ENCODE measurements at places on chromosomes 4 and X.
A peak's percentile ranks its signal among the peaks of the same experiment; 100 is the strongest.

DNA sequence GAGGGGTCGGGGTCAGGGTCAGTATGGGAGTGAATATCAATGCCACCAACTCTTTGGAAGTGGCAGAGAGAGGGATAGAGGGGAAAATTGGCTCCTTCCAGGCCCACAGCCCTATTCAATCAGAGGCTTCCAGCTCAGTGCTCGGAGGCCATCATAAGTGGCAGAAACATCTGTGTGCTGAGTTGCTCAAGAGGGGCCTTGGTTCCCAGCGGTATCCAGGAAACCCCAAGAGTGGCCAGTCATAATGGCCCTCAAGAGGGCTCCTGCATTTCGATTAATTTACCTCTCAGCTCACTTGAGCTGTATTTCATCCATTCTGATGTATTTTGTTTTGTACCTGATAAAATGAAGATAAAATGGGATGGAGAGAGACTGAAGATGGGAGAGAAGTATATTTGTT, 154.3 kb upstream of the EOLA2 start:
- DNase-seq: no peak

DNA sequence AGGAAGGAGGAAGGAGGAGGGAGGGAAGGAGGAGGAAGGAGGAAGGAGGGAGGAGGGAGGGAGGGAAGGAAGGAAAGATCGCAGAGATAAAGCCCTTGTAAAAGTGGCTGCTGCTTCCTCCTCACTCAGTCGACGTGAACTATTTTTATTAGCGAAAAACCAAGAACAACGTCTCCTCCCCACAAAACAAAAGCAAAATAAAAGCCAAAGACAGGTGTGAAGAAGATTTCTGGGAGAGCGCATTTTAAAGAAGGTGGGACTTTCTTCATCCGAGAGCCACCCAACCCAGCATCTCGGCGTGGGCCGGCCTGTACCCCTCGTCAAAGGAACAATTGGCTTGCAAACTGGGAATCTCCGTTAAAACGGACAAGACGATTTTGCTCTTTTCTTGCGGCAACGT, 40.7 kb upstream of the ASMTL start:
- DNase-seq: no peak

DNA sequence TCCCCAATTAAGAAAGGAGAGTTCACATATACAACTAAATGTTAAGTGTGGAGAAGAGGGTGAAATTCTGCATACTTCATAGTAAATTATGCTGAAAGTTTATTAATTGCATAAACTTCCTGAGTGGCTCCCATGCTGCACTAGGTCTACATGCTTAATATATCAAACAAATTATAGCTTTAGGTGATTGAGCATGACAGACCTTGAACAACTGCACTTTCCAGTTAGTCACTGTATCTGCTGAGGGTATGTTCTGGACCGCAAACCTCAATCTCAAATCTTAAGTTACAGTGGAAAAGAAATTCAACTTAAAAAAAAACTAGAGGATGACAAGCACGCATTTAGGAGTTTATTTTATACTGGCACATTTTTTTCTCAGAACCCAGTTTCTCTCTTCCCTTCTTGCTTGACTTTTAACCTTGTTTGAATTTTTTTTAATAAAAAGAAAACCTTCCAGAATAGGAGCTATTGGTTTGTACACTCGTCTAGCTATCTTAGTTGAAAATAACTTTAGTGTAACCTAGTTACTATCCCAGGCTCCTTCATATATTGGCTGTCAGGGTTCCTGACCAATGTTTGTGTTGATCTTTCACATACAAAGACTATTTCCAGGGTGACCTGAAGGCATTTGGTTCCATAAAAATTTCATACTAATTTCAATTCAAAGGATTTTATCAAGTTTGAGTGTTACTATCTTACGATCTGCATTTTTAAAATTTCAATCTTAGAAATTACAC, 10.2 kb upstream of the FAM120C start:
- DNase-seq: no peak

DNA sequence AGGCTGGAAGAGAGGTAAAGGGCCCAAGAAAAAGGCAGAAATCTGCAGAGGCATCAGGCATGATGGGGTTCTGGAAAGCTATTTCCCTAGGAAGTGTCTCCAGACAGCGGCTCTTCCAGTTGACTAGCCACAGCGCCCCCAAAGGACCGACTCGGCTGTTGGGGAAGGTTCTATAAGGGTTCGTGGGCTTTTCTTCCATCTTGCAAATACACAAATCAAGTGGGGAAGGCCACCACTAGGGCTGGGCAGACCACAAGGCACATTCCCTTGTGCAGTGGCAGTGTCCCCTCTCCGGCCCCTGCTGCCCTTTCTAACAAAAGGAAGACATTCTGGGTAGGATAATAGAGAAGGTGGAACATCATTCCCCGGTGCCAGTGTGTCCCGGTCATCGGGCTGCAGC, 18.2 kb downstream of the BCOR start:
- no peak for DNase-seq

DNA sequence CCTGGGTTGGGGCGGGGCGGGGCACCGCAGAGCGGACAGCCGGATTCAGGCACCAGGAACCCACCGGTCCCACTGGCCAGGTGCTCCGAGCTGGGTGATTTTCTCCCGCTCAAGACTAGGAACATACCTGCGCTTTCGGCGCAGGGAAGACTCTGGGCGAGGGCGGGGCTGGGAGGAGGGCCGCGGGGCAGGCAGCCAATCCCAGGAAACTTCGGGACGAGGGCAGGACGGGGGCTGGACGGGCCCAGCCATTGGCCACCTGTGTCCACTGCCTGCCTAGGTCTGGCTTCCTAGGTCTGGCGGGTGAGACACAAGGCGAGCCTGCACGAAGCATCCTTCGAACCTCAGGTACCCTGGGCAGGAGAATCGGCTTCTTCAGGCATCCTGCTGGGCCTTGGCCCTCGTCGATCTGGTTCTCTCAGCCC, 274 bp upstream of the ERVMER34-1 start:
- DNase-seq: peak; percentile 41

- no peak for DNase-seq
Observed at GRCh38 chr4:52142816-52143215, 91.7 kb downstream of the SPATA18 start.

DNA sequence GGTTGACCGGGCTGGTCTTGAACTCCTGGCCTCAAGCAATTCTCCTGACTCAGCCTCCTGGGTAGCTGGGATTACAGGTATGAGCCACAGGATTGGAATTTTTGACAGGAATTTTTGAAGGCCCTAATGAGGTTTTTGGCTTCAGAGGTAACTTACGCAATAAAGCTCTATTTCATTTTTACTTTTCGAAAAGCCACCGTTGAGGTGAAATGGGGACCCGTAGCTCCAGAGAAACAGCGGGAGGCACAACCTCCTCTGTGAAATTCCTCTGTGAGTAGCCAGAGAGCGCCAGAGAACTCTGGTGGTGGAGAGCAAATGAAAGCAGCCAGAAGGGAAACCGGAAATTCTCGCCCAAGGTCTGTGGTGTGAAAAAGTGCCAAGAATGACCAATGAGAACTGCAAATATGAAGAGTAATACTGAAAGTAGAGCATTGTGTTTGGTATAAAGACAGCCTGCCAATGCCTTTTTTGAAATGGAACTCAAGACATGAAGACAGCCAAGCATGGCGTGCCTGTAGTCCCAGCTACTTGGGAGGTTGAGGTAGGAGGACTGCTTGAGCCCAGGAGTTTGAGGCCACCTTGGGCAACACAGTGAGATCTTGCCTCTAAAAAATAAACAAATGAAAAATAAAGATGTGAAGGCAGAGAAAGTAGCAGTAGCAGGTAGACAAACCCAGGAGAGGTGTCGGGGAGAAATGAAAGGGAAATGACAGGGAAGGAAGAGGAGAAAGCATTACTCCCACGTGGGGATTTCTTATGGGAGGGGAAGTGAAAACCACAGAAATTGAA, 33.0 kb upstream of the TMEM131L start:
- DNase-seq: peak; percentile 63

GRCh38 chr4:52869196-52869595, 7.1 kb downstream of the RASL11B start:
- peak; percentile 92 for DNase-seq

GRCh38 chrX:71609095-71609750, 9.1 kb downstream of the CXCR3 start:
- no peak for DNase-seq

- DNase-seq: peak; percentile 77
Observed at GRCh38 chr4:113979148-113979904, at the start of gene ARSJ. TSS of gene ARSJ (minus strand) at chr4:113979647. CDS start at chr4:113978834, 813 bp downstream.

DNA sequence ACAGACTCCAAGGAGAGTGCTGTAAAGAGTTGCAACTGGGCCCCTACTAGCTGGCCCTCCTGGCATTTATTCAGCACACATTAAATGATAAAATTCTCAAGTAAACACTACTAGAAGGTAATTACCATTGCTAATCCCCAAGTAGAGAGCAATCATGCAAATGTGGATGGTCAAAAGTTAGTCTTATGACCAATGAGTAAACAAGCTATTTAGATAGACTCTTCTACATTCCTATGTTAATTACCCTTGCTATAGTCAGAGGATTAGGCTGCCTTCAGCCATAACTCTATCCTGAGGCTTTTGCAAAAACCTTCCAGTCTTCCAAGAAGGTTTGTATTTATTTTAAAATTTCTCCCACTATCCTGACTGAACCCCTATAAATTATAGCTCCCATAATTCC, 28.3 kb upstream of the HPGD start:
- no peak for DNase-seq

- no peak for DNase-seq
Observed at GRCh38 chr4:147794787-147795413, 63.0 kb downstream of the ARHGAP10 start.

DNA sequence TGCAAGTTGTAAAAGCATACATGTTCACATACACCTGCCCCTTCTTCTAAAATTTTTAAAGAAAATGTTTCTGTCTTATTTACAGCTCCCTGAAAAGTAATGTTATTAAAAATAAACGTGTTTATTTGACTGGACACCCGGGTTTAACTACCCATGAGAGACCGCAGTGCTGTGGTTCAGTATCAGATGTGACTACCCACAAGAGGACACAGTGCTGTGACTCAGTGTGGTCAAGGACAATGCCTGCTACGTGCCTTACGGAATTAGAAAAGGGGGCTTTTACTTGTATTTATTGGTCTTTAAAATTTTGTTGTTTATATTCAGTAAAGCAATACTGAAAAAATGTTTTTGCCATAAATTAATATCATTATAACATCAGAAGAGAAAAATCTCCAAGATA, 641.4 kb downstream of the TRIML1 start:
- DNase-seq: no peak

DNA sequence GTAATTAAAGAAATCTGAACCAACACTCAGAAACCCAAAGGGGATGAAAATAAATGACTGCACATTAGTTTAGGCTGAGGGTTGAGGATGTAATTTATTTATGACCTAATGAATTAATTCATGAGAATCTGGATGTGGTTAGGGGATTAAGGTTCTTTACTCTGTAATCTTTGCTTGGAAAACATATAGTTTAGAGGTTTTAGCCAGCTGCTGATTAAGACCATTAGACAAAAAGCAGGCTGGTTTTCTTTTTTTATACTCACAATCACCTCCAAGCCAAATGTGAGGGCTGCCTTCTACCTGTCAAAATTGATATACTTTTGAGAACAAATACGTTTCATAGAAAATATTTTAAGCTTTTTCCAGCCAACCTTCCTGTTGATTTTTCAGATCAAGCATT, 2705.8 kb downstream of the PCDH7 start:
- DNase-seq: no peak

DNA sequence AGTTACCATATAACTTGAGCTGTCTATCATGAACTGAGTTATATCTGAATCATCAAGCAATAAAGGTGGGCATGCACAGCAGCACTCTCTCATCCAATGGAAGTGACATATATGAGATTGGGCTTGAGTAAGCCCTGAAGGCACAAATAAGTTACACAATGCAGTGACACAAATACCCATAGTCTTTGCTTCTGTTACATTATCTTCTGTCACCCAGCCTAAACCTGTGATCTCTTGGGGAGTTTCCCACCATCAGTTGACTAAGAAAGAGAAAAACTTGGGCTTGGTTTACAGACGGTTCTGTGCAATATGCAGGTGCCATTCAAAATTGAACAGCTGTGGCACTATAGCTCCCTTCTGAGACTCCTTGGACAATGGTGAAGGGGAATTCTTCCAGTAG, 138.8 kb upstream of the IL15 start:
- no peak for DNase-seq

DNA sequence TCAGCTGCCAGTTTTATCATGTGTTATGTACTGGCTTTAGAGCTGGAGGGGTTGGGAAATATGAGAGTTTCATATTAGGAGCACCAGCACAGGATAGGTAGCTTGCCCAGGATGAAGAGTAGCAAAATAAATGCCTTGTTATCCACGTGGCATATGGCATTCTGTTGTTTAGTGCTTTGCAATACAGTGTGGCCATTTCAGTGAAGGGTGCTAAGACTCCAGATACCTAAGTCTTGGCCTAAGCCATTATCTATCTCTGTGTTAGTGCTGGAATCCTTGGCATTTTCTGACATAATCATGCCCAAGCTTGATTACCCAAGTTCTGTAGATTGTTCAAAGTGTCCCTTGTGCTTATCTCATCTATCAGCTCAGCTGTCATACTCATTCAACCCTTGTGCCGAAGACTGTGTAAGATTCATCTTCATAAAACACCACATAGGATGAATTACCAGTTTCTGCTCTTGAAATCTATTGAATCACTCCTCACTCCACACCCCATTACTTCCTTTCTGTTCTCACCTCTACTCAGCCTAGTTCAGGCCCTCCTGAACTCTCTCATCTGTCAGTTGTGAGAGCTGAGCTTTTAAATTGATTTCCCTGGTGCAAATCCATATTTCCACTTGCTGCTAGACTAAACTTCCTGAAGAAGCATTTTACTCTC, 73.5 kb downstream of the CLCN5 start:
- DNase-seq: no peak

DNA sequence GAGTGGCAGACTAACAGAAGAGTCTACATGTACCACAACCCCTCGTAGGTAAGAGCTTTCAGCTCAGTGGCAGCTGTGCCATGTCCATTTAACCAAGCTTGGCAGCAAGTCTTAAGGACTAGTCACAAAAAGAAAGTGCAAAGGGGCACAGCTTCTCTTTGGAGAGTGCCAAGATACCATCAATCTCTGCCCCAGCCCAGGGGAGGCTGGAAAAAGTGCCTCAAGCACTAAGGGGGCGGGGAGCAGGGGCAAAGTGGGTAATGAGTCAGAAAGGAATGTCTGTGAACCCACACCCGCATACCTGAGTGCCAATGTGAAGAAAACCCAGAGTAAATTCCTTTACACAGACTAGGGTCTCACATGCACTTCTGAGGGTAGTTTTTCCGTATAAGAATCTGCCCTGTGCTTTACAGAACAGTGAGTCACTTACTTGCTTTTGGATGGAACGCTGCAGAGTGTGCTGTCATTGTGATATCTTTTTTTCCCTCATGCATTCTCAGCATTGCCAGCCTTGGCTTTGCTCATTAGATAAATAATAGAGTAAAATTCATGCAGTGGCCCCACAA, 219.8 kb downstream of the ZNF674 start:
- no peak for DNase-seq

GRCh38 chrX:43750248-43750676, 94.2 kb downstream of the MAOA start:
- DNase-seq: peak; percentile 46

DNA sequence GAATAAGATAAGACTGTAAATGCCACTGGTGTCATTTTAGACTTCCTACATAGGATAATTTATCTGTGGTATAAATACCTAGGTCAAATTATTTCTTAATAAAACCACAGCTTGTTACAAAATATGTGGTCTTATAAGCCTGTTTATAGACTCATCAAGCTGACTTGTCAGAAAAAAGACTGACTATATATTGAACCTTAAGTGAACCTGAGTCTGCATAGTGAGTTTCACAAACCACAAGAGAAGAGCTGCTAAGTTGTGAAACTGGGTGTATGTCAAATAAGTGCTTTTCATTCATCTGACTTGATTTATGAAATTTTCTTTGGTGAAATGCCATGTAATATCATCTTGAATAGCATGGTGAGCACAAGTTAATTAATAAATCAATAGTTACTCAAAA, 48.4 kb upstream of the TMPRSS11A start:
- DNase-seq: no peak
